ENCODE measurements at places on chromosomes 13 and 19. TPM values are rescaled to one million over a fixed set of nuclear protein-coding genes. Genes with fewer than 3 reads are reported as not detected.

RNF225 gene
- polyA plus RNA-seq = not detected

BRSK1 gene
- 8.4 TPM for polyA plus RNA-seq

LATS2 gene
- 17.6 TPM for polyA plus RNA-seq

FFAR1 gene
- polyA plus RNA-seq = not detected

TEX101 gene
- polyA plus RNA-seq = not detected

TMEM143 gene
- polyA plus RNA-seq = 4.0 TPM

- no peak overlapping the region for H3K4me3 ChIP-seq
- no peaks in the 10 kb centered on the region for H3K27me3 ChIP-seq
- H3K27ac ChIP-seq = no peak overlapping the region
- DNase-seq = peak; percentile 65
These were observed 27.3 kb upstream of the TPP2 start for GRCh38 chr13:102569488-102569887.

GRCh38 chr13:50340146-50340545, 324.9 kb downstream of the KCNRG start:
- no peaks in the 10 kb centered on the region for H3K27me3 ChIP-seq
- no peak for DNase-seq
- H3K4me3 ChIP-seq = no peak overlapping the region

GRCh38 chr19:6717036-6717435, 3.4 kb downstream of the C3 start:
- H3K36me3 ChIP-seq = no peaks in the 10 kb centered on the region
- no peaks in the 10 kb centered on the region for H3K4me1 ChIP-seq
- no peak for DNase-seq
- no peaks in the 10 kb centered on the region for H3K27me3 ChIP-seq
- no peak overlapping the region for H3K4me3 ChIP-seq

DNA sequence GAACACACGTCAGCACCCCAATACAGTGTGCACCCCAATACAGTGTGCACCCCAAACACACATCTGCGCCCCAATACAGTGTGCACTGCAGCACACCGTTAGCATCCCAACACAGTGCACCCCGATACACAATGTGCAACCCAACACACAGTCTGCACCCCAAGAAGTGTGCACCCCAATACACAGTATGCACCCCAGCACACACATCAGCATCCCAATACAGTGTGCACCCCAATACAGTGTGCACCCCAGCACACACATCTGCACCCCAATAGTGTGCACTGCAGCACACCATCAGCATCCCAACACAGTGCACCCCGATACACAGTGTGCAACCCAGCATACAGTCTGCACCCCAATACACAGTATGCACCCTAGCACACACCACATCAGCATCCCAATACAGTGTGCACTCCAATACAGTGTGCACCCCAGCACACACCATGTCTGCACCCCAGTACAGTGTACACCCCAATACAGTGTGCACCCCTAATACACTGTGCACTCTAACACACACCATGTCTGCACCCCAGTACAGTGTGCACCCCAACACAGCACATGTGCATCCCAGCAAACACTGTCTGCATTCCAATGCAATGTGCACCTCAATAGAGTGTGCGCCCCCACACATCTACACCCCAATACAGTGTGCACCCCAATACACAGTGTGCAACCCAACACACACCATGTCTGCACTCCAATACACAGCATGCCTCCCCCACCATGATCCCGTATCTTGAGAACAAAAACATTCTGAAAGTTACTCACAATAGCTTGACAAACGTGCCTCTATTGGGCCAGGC, 855 bp upstream of the CARS2 start:
- DNase-seq = no peak
- peak overlapping the region; percentile 42 for H3K27ac ChIP-seq
- H3K36me3 ChIP-seq = no peaks in the 10 kb centered on the region
- H3K4me1 ChIP-seq = peaks cover 28% of the 10 kb centered on the region

DNA sequence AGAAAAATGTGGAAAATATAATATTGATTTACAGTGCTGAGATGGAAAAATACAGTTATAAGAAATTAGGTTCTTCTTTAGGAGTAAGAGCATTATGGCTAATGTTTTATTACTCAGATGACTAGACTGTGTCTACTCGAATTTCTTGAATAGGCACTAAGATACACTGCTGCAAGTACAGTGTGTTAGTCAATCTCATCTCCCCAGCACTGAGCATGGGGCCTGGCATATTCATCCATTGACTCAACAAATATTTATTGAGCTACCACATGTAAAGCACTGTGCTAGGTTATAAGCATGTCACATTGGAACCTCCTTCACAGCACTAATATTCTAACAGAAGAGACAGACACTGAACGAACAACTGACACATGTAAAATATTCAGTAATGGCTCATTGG, 242.5 kb upstream of the GPC6 start:
- no peaks in the 10 kb centered on the region for H3K27me3 ChIP-seq
- H3K4me1 ChIP-seq = no peaks in the 10 kb centered on the region
- H3K27ac ChIP-seq = no peak overlapping the region
- H3K4me3 ChIP-seq = no peak overlapping the region
- H3K36me3 ChIP-seq = no peaks in the 10 kb centered on the region

Measured in fibroblast of lung (primary cell).